ENCODE measurements at places on chromosomes 2 and 18.

- no peak for DNase-seq
Observed at GRCh38 chr2:197259470-197259999, 51.0 kb downstream of the ANKRD44 start.

- no peak for DNase-seq
Observed at GRCh38 chr2:234308813-234309195, 188.1 kb downstream of the ARL4C start.

DNA sequence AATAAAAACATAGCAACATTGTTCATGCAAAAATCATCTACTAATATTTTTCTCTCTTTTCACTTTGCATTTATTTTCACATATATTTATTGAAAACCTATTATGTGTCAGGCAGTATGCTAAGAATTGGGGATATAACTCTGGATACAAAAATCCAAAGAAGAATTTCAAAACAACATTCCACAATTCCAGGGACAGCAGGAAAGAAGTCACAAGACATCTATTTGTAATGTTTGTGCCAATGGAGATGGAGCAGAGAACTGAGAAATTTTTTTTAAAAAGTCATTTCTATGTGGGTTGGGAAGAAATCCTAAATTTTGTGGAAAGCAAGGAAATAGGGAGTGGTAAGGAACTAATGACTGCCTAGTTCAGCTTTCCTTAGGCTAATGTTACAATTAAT, 128.6 kb upstream of the TLK1 start:
- DNase-seq = no peak

DNA sequence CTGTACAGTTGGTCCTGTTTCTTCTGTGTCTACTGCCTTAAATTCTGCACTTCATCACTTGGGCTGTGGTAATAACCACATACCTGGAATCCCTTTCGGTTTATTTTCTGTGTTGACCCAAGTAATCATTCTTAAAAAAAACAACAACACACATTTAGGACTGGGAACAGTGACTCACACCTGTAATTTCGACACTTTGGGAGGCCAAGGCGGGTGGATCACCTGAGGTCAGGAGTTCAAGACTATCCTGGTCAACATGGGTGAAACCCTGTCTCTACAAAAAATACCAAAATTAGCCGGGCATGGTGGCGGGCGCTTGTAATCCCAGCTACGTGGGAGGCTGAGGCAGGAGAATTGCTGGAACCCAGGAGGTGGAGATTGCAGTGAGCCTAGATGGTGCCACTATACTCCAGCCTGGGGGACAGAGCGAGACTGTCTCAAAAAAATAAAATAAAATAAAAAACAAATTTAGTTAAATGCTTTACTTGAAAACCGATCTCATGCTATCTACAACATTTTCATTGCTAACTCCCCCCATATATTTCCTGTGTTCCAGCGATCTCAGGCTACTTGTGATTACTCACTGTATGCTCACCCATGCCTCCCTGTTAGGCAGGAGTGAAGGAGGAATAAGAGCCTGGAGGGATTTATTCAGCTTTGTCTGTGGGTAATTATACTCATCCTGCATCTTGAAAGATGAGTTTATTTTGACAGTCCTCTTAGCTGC, 18.2 kb downstream of the ACSL3 start:
- no peak for DNase-seq

DNA sequence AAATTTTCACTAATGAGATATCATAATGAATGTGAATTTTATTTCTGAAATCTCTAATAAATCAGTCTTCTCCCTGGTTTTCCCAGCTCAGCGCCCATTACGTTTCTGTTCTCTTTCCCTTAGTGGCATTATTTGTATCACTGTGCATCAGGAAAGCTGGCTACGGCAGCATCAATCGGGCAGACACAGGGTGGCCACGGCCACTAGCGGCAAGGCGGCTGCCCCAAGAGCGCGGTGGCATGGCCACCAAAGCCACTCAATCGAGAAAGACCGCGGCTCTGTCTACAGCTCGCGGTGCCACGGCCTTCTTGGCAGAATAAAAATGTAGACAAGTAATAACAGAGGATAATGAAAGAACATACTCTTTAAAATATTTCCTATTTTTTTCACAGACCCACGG, 168.0 kb downstream of the RPIA start:
- DNase-seq = no peak

- DNase-seq = no peak
Observed at GRCh38 chr2:142944721-142945120, 67.3 kb downstream of the KYNU start.

GRCh38 chr2:128159437-128159836, 68.4 kb downstream of the UGGT1 start:
- DNase-seq = no peak

GRCh38 chr18:8705238-8705960, at the start of gene MTCL1:
Gene MTCL1, plus strand, starts transcription at chr18:8705556. Its CDS starts 105 bp downstream, at chr18:8705661.
- DNase-seq = peak; percentile 77

DNA sequence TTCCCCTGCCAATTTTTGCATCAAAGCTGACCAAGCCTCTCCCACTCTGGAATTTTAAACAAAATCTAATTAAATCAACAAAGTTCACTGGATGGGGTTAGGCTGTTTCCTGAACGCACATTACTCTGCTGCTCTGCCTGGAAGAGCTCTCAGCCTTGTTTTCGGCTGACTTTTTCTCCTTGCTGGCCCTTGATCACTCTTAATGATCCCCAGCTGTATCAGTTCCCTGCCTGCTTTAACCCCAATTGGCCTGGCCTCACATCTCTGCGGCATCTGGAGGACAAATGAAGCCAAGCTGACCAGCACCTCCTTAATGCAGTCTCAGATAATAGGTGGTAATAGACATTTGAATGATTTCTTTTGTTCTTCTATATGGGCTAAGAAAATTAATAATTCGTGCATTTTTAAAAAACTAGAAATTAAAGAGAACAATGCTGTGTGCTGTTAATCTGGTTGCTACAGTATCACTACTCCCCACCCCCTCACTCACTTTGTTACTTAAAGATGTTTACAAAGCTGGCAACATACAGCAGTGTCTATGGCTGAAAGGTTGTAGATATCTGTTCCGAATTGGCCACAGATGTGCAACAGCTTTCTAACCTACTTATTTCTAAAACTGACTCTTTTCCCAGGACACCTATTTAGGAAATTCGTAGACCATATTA, 415.2 kb upstream of the KCNH7 start:
- no peak for DNase-seq

DNA sequence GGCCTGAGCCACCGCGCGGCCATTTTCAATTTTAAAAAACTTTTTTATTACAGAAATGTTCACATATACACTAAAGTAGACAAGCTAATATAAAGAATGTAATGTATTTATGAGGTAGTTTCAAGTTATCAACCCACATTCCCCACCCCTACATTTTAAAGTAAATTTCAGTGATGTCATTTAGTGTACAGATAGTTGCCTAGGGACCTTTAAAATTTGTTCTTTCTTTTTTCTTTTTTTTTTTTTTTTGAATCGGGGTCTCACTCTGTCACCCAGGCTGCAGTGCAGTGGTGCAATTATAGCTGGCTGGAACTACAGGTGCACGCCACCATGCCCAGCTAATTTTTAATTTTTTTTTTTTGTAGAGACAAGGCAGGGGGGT, 2.6 kb upstream of the LIMS1 start:
- no peak for DNase-seq

- no peak for DNase-seq
Observed at GRCh38 chr2:113351375-113352355, 72.9 kb upstream of the PAX8 start.

DNA sequence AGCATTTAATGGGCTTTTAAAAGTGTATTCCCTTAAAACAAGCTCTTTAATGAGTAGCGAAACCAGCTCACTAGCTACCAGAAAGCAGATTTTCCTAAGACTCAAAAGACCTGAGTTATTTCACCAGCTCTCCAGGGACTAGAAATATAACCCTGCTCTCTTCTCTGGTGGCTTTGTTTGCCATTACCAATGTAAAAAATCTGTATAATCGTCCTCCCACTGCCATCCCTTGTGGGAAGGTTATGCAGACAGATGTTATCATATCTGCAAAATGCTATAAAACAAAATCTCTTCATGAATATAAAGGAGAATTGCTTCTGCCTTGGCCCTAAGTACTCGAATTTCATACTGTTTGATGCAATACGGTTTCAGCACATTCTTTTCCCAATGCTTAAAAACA, 335.2 kb downstream of the NUP35 start:
- DNase-seq = no peak

DNA sequence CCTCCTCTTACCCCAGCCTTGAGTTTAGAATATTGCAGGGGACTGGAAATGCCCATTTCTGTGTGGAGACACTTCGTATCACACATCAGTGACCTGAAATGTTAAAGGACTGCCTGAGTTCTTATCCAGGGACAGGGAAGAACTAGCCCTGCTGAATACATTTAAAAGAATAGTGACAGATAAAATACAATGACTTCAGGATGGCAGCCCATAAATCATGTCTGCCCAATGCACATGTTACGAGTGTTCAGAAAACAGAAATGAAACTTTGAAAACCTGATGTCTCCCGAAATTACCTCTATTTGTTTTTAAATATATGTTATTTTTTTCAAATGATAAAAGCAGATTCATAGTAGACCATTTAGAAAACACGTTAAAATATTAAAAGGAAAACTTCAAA, 22.3 kb upstream of the RAB12 start:
- no peak for DNase-seq

DNA sequence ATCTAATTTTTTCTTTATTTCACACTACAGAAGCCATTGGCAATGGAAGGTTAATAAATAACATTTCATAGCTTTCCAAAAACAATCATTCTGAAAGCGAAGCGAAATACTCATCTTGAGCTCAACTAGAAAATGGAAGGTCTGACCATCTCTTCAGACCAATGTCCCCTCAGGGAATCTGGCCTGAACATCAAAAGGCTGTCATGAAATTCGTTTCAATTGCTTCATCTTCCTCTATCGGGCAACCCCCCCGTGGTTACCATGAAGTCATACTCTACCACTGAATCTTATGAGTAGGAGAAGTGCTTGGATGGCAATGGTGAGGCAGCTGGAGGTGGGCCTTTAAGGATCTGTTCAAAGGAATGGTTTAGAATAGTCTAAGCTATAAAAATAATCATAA, 22.9 kb upstream of the CYTIP start:
- DNase-seq = no peak

- DNase-seq = no peak
Observed at GRCh38 chr18:57445488-57446319, 10.5 kb downstream of the ONECUT2 start.

DNA sequence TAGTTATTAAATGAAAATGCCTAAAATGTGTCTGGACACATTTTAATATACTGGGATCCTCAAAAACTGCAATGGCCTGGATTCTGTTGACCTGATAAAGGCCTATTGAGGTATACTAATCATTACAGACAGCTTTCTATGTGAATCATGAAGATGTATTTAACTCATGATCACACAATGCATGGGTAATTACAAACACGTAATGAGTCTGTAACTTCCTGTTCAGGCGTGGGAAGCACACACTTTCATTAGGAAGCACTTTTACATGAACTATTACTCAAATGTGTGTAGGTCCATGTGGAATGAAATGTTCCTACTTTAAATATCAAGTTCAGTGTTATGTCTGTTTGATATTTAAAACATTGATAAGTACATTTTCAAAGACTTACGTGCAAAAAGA, 108.7 kb downstream of the NCKAP5 start:
- no peak for DNase-seq

DNA sequence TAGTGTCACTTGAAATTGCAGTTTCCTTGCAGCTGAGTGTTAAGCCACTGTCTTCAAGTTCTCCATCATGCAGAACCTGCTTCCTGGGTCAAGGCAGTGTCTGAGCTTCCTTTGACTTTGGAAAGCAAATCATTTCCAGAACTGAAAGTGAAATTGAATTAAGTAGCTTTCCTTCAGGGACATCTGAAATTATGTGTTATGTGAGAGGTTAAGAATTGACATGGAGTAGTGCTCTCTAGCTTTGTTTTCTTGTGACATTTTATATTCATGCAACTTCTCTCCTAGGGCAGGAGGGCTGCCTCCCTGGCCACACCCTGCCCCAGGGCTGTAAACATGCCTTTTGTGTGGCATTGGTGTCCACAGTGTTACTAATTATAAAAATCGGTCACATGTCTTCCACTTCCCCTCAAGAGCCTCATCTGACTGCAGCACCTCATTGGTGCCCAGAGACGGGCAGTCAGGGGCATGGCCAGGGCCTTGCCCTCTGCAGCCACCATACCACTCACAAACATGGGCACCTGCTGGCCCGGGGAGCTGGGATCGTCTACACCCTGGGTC, 14.4 kb downstream of the RAB12 start:
- DNase-seq = no peak

- no peak for DNase-seq
Observed at GRCh38 chr18:50289108-50289443, 1.6 kb upstream of the CXXC1 start.

DNA sequence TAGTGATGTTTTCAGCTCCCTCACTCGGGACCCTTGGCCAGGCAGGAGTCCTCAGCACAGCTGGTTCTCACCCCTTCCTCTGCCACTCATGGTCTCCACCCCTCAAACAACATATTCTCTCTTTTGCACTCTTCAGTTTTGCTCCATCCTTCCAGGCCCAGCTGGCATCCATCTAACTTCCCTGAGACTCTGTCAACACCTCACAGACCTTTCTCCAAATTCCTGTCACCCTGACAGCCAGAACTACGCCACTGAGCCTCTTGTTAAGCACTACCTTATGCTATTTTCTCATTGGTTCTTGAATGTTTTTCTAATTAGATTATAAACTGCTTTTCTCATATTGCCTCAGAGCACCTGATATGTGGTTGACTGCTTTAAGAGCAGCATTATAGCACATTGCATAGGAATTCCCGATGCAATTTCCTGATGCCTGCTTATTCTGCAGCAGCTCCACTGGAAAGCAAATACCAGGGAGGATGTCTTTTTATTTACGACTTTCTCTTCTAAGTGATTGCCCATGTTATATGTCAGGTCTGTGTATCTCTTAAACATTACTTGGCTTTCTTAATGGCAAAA, 12.4 kb upstream of the INO80C start:
- no peak for DNase-seq

- no peak for DNase-seq
Observed at GRCh38 chr2:224253464-224253863, 148.4 kb downstream of the FAM124B start.

GRCh38 chr2:168708080-168708479, 94.4 kb upstream of the NOSTRIN start:
- DNase-seq = no peak

- DNase-seq = no peak
Observed at GRCh38 chr2:216752855-216753505, 57.6 kb upstream of the IGFBP5 start.

DNA sequence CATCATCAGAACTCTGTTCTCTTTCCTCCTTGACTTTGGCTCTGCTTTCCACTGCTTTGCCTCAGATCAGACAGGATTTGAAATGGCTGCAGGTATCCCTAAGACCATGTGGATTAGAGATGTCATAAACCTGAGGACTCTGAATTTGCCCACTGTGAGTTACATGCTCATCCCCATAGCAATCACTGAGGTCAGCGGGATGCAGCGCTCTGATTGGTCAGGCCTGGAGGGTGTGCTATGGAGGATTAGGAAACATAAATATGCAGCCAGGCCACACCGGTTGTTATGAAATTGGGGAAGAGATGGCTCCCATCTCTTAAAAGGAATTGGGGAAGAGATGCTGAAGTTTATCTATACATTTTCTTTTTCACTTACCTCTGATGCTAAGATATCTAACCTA, 73.7 kb upstream of the DNAJC10 start:
- no peak for DNase-seq

- no peak for DNase-seq
Observed at GRCh38 chr2:112725545-112726457, 5.0 kb downstream of the NT5DC4 start.
